ENCODE measurements at places on chromosomes 4 and X.

DNA sequence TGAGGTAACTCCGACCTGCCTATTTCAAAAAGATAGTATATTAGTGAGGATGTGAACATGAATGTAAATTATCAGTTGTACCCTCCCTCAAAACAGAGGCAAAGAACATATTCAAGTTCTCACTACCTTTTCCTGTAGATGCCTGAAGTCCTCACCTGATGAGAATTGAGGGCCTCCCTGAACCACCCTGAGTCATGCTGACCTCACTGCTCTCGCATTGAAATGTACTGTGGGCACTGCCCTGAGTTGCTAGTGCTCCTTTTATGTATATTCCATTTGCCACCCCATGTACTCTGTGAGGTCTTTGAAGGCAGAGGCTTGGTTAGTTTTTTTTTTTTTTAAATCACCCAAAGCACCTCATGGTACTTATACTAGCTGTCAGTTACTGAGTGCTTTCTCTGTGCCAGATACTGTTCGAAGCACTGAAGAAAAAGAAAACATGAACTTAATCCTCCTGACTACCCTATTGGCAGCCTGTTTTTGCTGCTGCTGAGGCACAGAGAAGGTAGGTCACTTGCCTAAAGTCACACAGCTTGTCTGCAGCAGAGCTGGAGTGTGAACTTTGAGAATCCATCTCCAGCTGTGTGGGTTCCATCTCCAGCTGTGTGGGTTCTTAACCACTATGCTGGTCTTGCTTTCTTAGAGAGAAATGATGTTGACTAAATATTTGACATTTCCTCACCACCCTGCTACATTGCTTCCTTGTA, 253.1 kb upstream of the GPC4 start:
- no peak for DNase-seq

DNA sequence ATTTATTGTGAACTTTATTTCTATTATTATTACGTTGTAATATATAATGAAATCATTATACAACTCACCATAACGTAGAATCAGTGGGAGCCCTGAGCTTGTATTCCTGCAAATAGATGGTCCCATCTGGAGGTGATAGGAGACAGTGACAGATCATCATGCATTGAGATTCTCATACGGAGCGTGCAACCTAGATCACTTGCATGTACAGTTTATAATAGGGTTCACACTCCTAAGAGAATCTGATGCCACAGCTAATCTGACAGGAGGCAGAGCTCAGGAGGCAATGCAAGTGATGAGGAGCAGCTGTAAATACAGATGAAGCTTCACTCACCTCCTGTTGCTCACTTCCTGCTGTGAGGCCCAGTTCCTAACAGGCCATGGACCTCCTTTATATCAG, 2170.2 kb downstream of the PCDH7 start:
- no peak for DNase-seq

- peak; percentile 10 for DNase-seq
Measured at GRCh38 chr4:75908555-75908954, 6.3 kb upstream of the PPEF2 start.

DNA sequence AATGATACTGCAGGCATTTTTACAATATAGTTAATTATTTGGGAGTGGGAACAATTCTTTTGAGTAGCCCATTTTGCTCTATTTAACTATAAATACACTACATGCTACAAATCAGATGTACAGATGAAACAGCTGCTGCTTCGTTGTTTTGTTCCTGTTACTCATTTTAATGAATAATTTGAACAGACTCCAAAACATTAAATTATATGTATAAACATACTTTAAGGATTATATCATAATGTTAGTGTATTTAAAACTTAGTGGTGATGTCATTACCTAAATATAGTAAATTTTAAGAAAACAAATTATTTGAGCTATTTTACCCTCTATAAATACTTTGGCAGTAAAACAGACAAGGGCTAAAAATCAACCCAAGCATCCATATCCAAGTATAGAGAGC, 60.7 kb downstream of the GAB1 start:
- no peak for DNase-seq

GRCh38 chr4:73606465-73606974, 13.7 kb downstream of the RASSF6 start:
- DNase-seq: no peak

GRCh38 chrX:139739138-139739537, 31.2 kb upstream of the MCF2 start:
- DNase-seq: no peak

- peak; percentile 61 for DNase-seq
Measured at GRCh38 chr4:174856926-174857800, 28.1 kb upstream of the GLRA3 start.

- no peak for DNase-seq
Measured at GRCh38 chr4:78984593-78984992, 45.4 kb upstream of the PAQR3 start.

- no peak for DNase-seq
Measured at GRCh38 chr4:48252313-48252712, 17.3 kb downstream of the TEC start.

- no peak for DNase-seq
Measured at GRCh38 chrX:40816906-40817305, 81.6 kb upstream of the MED14 start.

DNA sequence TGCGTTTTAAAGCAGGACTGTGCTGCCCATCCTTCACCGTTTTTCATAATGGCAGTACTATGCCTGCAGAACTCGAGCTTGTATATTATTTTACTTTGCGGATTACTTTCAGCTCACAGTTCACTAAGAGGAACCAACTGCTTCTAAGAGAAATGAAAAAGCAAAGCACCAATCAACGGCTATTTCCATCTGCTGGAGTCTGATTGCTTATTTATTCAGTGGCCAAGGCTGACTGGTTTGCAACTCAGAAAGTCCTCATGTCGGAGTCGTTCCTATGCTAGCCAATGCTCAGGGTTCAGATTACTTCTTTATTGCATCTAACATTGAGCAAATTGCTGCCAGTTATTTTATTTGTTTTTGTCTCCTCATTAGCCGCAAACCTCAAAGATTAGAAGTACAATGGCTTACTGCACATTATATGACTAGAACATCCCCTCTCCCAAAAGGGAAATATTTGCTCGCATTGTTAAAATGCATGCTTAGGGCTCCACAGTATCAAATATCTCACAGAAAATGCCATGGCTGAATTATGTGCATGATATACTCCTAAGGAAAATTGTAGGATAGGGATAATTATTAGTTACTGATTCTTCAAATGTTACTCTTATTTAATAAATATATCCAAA, 1628.2 kb upstream of the ADGRL3 start:
- DNase-seq: no peak

- no peak for DNase-seq
Measured at GRCh38 chr4:71833232-71833900, 49.5 kb upstream of the GC start.

DNA sequence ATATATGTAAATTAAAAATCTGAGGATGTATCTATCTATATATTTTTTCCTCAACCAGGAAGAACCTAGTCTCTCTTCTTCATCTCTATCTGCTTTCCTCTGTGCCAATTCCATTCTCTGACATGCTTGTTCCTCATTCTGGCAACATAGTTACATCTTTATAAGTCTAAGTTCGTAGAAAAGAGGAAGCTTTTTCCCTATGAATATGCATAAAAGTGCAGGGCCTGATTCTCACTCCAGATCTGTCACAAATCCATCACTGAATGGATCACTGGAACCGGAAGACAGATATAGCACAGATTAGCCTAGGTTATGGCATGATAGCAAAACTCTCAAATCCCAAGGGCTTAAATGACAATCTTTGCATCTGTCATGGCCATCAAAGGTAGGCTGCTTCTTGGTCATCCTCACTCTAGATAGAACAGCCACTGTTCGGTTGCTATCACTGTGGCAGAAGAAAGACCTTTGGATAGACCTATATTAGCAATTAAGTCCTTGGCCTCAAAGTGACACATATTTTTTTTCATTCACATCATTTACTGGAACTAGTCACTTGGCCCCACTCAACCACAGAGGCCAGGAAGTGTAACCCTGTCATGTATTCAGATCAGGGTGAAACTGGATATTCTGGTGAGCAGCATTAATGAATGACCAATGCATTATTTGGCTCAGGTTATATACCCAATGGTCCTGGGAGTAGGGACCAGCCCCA, 22.2 kb downstream of the DTHD1 start:
- DNase-seq: peak; percentile 67

DNA sequence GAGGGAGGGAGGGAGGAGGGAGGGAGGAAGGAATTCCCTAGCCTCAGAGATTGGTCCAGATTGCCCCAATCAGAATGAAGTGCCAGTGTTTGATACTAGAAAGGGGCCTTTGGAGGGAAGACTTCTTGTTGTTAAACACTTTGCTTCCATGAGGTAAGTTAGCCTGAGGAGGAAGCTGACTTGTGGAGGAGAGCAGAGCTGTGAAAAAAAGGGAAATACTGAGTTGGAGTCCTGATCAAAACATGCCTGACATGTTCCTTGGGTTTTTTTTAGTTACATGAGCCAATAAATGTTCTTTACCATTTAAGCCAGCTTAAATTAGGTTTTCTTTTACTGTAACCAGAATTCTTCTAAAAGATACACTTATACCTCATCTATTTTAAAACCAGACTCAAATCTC, 57.6 kb downstream of the GSX2 start:
- DNase-seq: no peak

DNA sequence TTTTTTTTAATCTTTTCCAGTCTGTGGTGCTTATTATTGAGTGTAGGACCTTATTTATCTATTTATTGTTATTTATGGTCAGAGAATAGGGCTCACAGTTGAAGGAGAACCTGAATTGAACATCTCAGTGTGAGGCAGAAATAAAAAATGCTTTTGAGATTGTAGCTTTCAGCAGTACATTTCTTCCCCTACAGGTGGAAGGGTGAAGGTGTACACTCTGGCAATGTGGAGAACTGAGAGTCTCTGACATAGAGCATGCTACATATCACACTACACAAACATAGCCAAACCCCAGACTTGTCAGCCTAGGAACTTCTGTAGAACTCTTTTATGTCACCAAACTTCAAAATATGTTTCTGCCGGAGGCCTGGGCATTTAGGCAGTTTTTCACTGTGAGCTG, 140.2 kb downstream of the STIM2 start:
- DNase-seq: peak; percentile 39

DNA sequence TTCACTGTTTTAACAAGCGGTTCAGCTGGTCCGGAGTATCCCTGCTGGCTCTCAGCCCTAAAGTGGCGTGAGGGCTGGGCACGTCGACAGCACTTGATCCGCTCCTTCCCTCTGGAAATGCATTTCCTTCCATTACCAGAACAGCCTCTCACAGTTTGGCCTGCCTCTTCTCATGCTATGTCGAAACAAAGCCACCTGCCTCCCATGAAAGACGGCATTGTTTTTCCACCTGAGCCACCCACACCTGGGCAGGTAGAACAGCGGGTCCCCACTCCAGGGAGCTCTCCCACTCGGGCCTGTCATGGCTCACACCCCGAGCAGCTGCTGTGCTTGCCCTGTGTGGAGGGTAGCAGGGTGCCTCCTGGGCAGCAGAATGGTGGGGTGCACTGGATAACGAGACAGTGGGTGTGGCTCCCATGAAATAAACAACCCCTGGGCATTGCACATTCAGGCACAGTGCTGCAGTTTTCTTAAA, 86.2 kb downstream of the FHDC1 start:
- no peak for DNase-seq

DNA sequence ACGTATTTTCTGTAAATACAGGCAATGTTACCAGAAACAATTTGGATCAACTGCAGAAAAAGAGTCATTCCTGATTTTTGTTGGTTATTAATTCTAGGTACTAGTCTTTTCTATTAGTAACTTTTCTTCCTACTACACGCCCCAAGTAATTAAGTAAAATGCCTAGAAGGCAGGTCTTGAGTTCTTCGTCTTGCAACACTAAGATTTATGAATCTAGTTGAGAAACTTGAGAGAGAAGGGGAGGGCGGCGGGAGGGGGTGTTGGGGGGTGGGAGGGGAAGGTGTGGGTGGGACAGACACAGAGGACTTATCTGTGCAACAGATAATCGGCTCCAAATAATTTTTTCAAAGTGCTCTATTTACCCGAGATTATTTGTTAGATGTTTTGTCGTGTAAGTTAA, 3.0 kb downstream of the RAP2C start:
- peak; percentile 34 for DNase-seq

DNA sequence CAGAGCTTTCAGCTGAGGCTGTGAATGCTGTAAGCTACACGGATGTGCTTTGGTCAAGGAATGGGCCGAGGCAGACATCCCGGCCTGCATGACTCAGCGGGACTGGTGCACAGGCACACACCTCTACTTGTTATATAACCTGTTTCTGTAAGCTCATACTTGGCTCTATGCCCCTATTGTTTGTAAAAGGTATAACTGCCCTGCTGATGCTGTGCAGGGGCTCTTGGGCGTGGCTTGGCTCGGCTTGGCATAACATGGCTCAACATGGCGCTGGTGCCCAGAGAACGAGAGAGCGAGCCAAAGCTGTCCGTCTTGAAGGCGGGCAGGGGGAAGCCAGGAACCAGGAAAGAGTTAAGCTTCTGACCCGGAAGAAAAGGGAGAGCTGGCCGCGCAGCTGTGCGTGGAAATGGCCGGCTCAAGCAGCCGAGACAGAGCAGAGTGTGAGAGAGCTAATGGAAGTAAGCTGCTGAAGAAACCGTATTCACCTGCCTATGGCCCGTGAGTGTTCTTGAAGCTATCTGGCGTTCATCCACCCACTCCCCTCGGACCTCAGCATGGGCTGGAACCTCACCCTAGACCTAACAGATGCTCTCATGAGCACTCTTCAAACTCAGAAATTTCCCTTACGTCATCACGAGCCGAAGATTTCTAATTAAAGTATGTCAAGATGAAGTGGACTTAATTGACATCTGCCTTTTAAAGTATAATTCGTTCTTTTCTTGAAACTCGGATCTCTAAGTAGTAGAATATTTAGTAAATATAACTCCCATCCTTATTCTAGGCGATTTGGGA, 286.3 kb upstream of the AGA start:
- DNase-seq: no peak

GRCh38 chr4:138831948-138832347, 183.6 kb upstream of the NOCT start:
- no peak for DNase-seq

DNA sequence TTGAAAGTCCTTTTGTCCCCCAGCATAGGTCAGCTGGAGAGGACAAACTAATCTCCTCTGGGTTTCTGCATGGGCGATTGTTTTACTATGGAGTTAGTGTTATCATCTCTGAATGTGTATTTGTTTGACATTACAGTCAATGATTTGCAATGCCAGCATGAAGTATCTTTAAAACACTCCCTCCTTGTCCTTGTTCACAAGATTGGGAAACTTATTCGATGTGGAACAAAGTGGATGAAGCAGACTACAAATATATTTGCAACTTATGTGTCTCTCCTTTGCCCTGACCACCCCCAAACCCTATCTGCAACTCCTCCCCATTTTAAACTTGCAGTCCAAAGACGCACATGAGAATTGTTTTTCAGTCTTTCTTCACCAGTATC, 1.5 kb upstream of the PITX2 start:
- no peak for DNase-seq

- no peak for DNase-seq
Measured at GRCh38 chrX:66410806-66411205, 228.1 kb downstream of the EDA2R start.
